A549 treated with CpdA at 1 μM for 4 hours (cell line): ENCODE measurements at places on chromosomes 7 and 10. TPM values are rescaled to one million over a fixed set of nuclear protein-coding genes. Genes with fewer than 3 reads are reported as not detected.

OR9A2 gene
- not detected in 5 replicates for total RNA-seq

CALML5 gene
- total RNA-seq = not detected in 5 replicates

CTAGE4 gene
- total RNA-seq = not detected in 5 replicates

SEMA3E gene
- total RNA-seq = 2.2 to 3.4 TPM (median 2.8 TPM) in 5 replicates

HMX2 gene
- 0.10 to 0.18 TPM (median 0.16 TPM) in 4 of 5 replicates, not detected in the other for total RNA-seq

FEZF1 gene
- total RNA-seq = not detected in 5 replicates

SYT15B gene
- total RNA-seq = 2.6 to 4.2 TPM (median 3.0 TPM) in 5 replicates

SLC26A3 gene
- total RNA-seq = not detected in 5 replicates

RINT1 gene
- 15.6 to 16.9 TPM (median 16.2 TPM) in 5 replicates for total RNA-seq

PRF1 gene
- 0.05 TPM in 1 of 5 replicates, not detected in the others for total RNA-seq

PAPSS2 gene
- total RNA-seq = 23.1 to 27.9 TPM (median 26.3 TPM) in 5 replicates

ZNF425 gene
- total RNA-seq = 1.0 to 1.5 TPM (median 1.4 TPM) in 5 replicates

SAMD9 gene
- 3.9 to 9.5 TPM (median 6.5 TPM) in 5 replicates for total RNA-seq

CLDN3 gene
- 1.4 to 3.8 TPM (median 3.1 TPM) in 5 replicates for total RNA-seq

IMPDH1 gene
- 75.0 to 96.8 TPM (median 88.2 TPM) in 5 replicates for total RNA-seq

ITPRID1 gene
- not detected in 5 replicates for total RNA-seq

PIK3CG gene
- not detected in 5 replicates for total RNA-seq

GRM8 gene
- 0.11 to 0.15 TPM in 2 of 5 replicates, not detected in the others for total RNA-seq

FOXP2 gene
- total RNA-seq = not detected in 5 replicates

PLEKHS1 gene
- 0.02 to 0.13 TPM (median 0.07 TPM) in 4 of 5 replicates, not detected in the other for total RNA-seq

CYP26C1 gene
- not detected in 5 replicates for total RNA-seq

ZNF853 gene
- total RNA-seq = 1.9 to 3.0 TPM (median 2.2 TPM) in 5 replicates

PNLIP gene
- total RNA-seq = not detected in 5 replicates

SLC39A12 gene
- total RNA-seq = not detected in 5 replicates

SPDYE6 gene
- not detected in 5 replicates for total RNA-seq

LRRC17 gene
- total RNA-seq = 0.07 to 0.12 TPM (median 0.07 TPM) in 3 of 5 replicates, not detected in the others

RARRES2 gene
- not detected in 5 replicates for total RNA-seq

ACTL6B gene
- total RNA-seq = not detected in 5 replicates

PCLO gene
- 0.70 to 2.1 TPM (median 1.1 TPM) in 5 replicates for total RNA-seq

KCNMA1 gene
- total RNA-seq = 38.6 to 89.6 TPM (median 81.0 TPM) in 5 replicates

PTN gene
- not detected in 5 replicates for total RNA-seq

ZNF800 gene
- total RNA-seq = 8.9 to 13.1 TPM (median 10.0 TPM) in 5 replicates

FANK1 gene
- total RNA-seq = 3.1 to 3.8 TPM (median 3.7 TPM) in 5 replicates

ARHGAP22 gene
- total RNA-seq = 3.6 to 4.4 TPM (median 4.0 TPM) in 5 replicates

NXPH1 gene
- total RNA-seq = not detected in 5 replicates

HSPA14 gene
- total RNA-seq = 45.9 to 50.4 TPM (median 47.9 TPM) in 5 replicates

AMPH gene
- 0.02 to 0.12 TPM in 2 of 5 replicates, not detected in the others for total RNA-seq

TMEM184A gene
- 8.7 to 14.5 TPM (median 14.0 TPM) in 5 replicates for total RNA-seq

CALD1 gene
- total RNA-seq = 49.0 to 93.5 TPM (median 67.3 TPM) in 5 replicates

SOSTDC1 gene
- total RNA-seq = not detected in 5 replicates

TMEM270 gene
- 0.17 to 0.23 TPM (median 0.20 TPM) in 3 of 5 replicates, not detected in the others for total RNA-seq

EVX1 gene
- total RNA-seq = 0.03 to 0.09 TPM (median 0.07 TPM) in 3 of 5 replicates, not detected in the others

DNAH11 gene
- total RNA-seq = 0.05 to 0.20 TPM (median 0.10 TPM) in 5 replicates

STEAP4 gene
- total RNA-seq = not detected in 5 replicates

NUTM2E gene
- total RNA-seq = 0.29 to 0.52 TPM (median 0.45 TPM) in 5 replicates

GTF2IRD1 gene
- total RNA-seq = 7.7 to 12.5 TPM (median 10.5 TPM) in 5 replicates

SEPTIN7 gene
- total RNA-seq = 185 to 251 TPM (median 209 TPM) in 5 replicates

VKORC1L1 gene
- 28.3 to 32.2 TPM (median 31.3 TPM) in 5 replicates for total RNA-seq

TEX47 gene
- not detected in 5 replicates for total RNA-seq

HOXA3 gene
- 5.3 to 13.3 TPM (median 10.6 TPM) in 5 replicates for total RNA-seq

MMD2 gene
- not detected in 5 replicates for total RNA-seq

OTUD1 gene
- 2.4 to 4.4 TPM (median 4.1 TPM) in 5 replicates for total RNA-seq

POU6F2 gene
- total RNA-seq = not detected in 5 replicates

CACNA2D1 gene
- total RNA-seq = 6.1 to 14.1 TPM (median 8.1 TPM) in 5 replicates

NEUROD6 gene
- total RNA-seq = not detected in 5 replicates

GRM3 gene
- total RNA-seq = not detected in 5 replicates
